Activated CD4-positive, alpha-beta T cell treated with anti-CD3 and anti-CD28 coated beads, Interleukin-2, amount 10 ng/mL, durations not matched to agents 7 days and 5 days (primary cell): ENCODE measurements at places on chromosomes 7 and 10. TPM values are rescaled to one million over a fixed set of nuclear protein-coding genes. Genes with fewer than 3 reads are reported as not detected.

Gene ITPRID1
- total RNA-seq, result not detected

- DNase-seq, result no peak
These were observed 11.2 kb upstream of the PLEKHA1 start for GRCh38 chr10:122363311-122363710.

DNA sequence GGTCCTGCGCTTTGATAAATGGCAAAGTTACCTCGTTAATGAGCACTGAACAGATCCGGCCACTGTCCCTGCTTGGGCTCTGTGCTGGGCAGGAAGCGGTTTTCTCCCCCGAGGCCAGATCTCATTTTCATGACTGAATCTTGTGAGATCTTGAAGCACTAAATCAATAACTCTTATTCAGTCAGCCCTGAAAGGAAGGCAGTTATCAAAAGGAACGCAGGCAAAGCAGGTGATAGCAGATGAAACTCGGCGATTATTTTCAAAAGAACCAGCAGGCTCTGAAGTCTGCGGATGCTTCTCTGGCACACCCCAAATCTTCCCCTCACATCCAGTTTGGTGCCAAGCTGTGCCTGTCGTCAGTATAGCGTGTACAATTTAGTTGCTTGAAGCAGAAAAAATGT, 228.7 kb downstream of the BAMBI start:
- no peak for DNase-seq

- no peak for DNase-seq
These were observed 184.5 kb upstream of the CXCL12 start for GRCh38 chr10:44569193-44570091.

- DNase-seq, result no peak
These were observed 12.0 kb downstream of the PPP1R17 start for GRCh38 chr7:31699050-31699449.

DNA sequence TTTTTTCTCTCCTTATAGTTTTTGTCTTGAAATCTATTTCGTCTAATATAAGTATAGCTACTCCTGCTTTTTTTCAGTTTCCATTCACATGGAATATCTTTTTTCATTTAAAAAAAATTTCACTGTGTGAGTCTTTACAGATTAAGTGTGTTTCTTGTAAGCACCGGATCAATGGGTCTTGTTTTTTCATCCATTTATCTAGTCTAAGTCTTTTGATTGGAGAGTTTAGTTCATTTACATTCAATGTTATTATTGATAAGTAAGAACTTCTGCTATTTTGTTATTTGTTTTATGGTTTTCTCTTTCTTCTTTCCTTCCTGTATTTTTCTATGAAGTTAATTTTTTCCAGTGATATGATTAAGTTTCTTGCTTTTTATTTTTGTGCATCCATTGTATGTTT, 216.7 kb upstream of the CNTNAP2 start:
- DNase-seq, result no peak
